ENCODE measurements at places on chromosomes 16 and 17. TPM values are rescaled to one million over a fixed set of nuclear protein-coding genes. Genes with fewer than 3 reads are reported as not detected.

DNA sequence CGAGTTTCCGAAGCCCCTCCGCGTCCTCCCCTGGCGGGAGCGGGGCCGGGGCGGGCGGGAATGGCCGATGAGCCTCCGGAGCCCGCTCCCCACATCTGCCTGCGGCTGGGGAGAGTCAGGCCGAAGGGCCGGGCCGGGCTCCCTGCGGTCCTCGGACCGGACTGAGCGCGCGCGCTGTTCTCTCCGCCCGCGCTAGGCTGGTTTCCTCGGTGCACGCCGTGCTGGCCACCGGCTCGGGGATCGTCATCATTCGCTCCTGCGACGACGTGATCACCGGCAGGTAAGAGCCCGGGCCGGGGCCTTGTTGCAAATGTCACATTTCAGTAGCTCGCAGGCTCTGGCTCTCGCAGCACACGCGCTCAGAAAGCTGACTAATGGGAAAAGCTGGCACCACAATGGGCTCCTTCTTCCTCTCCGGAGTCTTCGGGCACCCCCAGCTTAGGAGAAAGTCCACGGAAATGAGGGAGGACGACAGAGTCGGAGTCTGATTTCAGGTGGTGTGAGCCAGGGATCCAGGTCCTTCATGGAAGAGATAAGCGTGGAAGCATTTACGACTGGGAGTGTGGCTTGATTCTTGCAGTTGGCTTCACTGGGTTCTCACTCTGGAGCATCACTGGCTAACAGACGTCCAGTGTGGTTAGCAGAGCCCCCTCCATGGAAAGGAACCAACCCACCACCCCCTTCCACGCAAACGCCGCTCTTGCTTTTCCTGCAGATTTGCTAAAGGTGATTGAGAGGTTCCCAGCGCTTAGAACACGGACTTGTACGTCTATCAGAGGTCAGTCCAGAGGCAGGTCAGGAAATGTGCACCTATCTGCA lies 715 bp downstream of the TLCD3A start:
- peak; percentile 44 for DNase-seq

GRCh38 chr16:54289945-54290832 lies 3.6 kb upstream of the IRX3 start:
- peak; percentile 60 for DNase-seq

The OR3A3 gene
- total RNA-seq = not detected

The COX6A2 gene
- 574 TPM for total RNA-seq

- DNase-seq = no peak
Measured at GRCh38 chr17:35159940-35160339, 12.3 kb downstream of the UNC45B start.

DNA sequence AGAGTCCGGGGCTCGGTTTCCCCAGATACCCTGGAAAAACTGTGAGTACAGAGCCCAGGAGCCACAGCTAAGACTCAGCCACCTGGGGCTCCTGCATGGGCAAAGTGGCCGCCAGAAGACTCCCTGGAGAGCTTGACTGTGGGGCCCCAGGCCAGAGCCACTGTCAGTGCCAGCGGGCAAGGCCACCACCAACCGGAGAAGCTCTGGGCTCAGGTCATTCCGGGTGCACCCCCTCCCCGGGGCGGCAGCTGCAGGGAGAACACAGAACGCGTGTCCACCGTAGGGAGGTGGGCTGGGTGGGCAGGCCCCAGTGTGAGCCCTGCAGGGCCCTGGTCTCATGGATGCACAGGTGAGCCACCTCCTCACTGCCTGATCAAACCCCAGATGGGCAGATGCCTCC lies 22.3 kb upstream of the RBFOX3 start:
- DNase-seq = peak; percentile 45

The RTN4RL1 gene
- 3.9 TPM for total RNA-seq

DNA sequence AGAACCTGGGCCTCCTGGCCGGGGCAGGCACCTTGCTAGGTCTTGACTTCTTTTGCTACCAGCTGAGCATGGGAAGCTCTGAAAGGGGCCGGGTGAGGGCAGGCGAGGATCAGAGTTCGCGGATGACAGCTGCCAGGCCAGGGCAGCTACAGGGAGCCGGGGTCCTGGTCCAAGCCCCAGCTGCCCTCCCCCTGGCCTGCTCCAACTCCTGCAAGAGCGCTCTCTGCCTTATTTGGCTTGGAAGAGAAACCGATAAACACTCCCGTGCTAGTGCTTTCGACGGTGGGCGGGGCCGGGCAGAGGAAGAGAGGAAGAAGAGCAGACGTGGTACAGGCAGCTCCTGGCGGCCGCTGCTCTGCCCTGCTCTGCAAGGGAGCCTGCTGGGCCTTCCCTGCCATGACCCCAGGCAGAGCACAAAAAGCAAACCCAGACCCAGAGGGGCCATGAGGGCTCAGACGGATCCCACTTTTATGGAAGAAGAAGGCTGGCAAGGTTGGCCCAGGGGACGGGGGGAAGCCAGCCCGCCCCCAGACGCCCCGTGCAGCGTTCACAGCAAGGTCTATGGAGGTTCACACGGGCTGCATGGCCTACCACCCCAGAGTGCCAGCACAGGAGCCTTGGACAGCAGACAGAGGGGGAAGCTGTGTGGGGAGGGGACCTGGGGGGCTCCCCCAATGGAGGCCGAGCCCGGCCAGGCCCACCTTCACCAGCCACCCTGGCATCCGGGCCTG lies 25.6 kb downstream of the PIEZO1 start:
- DNase-seq = no peak

DNA sequence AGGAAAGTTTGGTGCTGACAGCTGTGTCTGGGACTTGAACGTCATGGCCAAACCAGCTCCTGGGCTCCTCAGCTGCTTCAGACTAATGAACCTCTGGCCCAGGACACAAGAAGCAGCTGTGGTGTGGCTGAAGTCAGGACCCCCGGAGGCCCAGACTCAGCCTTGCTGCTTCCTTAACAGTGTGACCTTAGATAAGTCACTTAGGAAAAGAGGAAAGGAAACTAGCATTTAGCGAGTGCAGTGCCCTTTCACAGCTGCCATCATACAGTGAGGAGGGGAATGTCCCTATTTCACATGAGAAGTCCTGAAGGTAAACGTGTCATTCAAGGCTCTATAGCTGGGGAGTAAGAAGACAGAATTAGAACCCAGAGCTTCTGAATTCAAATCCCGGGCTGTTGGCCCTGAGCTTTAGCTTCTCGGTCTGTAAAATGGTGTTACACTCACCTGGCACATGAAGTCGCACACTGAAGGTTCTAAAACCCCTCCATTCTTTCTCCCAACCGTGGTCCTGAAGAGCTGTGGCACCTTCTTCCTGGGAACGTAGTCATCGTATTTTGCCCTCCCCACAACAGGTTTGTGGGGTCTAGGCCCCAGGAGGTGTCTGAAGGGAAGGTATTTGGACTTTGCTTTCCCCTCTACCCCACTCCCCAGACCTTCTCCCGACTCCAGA lies 910 bp upstream of the RAMP2 start:
- no peak for DNase-seq

The IL17C gene
- not detected for total RNA-seq

GRCh38 chr17:16339959-16340358 lies 13.3 kb downstream of the CENPV start:
- DNase-seq = no peak

The HOXB8 gene
- not detected for total RNA-seq

DNA sequence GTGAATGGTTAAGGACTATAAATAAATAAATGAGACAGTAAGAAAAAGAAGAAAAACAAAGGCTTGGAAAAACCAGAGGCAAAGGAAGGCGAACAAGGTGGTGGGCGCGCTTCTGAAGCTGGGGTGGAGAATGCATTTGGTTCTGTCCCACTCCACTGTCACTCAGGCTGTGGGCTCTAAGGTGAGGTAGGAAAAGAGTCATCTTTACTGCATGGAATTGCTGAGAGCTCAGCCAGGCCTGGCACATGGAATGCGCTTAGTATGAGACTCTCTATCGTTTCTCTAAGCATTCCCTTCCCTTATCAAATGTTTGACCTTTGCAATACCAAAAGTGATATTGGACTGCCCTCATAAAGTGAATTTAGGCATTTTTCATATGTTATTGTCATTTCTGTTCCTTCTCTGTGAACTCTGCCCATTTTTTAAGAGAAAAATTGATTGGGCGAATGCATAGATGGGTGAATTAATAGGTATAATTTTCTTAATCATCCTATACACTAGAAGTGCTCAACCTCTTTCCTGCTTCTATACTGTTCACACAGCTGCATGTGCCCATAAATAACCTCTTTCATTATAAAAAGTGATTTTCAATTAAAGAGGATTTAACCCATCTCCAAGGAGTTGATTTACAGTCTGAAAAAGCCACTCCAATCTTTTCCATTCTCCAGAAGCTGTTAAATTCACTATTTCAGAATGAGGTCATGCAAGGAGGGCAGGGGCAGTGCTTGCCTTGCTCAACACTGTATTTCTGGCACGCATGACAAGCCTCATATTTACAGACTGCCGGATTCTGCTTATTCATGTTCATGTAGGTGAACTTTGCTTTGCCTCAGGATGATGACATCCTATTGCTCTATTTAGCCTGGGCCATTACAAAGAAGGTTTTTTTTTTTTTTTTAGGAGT lies 87.7 kb downstream of the MYH10 start:
- DNase-seq = peak; percentile 44

The TEKT1 gene
- not detected for total RNA-seq

DNA sequence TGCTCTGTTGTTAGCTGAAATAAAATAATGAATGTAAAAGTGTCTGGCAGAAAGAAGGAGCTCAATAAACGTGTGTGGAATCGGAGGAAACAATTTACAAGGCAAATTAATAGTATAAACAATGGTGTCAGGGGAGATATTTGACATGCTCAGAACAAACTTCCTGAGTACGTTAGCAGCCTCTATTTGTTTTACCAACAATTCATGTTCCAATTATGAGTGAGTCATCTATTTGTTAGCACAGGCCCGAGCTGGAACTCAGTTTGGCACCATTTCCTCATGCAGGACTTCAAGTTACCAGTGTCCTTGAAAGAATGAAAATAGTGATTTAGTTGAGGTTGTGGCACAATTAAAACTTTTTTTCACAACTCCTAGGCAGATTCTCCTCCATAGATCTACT lies 9.1 kb downstream of the ASIC2 start:
- peak; percentile 60 for DNase-seq

GRCh38 chr16:58685084-58685449 lies 497 bp upstream of the SLC38A7 start:
- no peak for DNase-seq

The P2RX5 gene
- 5.8 TPM for total RNA-seq

- no peak for DNase-seq
Measured at GRCh38 chr17:3040882-3041281, 22.5 kb downstream of the OR1D5 start.

DNA sequence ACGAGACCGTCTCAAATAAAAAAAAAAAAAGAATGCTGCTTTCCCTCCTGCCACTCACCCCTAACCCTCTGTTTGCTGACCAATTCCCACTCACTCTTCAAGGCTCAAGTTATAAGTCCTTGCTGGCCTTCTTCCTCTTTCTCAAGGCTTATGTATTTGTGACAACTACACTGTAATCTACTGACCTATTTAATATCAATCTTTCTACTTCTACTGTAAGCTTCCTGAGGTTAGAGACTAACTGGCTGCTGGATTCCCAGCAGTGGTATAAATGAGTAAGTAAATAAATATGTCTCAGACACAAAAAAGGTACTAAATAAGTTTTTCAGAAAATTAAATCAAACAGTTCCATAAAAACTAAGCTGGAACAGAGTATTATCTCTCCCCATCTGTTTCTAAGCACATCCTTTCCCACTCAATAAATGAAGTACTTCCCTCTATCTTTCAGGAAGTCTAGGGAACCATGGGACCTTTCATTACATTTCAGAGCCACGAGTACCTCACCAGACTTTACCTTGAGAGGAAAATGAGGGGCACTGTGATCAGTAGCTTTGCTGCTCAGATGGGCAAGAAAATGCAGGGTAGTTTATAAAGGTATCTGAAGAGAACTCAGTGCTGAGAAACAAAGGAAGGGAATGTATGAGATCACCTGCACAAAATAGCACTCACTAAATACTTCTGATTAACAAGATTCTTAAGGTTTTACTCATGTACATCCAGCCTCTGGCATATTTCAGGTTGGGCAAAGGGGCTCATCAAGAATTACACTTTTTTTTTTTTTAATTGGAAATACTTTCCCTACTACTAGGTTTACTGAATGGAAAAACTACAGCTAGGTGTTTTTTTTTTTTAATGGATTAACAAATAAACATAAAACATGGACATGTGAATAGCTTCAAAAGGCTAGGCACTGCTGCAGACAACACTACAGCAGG lies 10.8 kb downstream of the SSH2 start:
- no peak for DNase-seq

Measured in right cardiac atrium (tissue), 5 donors.